Ureter (tissue), 1 donor: ENCODE measurements at places on chromosomes 13 and 19. TPM values are rescaled to one million over a fixed set of nuclear protein-coding genes. Genes with fewer than 3 reads are reported as not detected.

The LINGO3 gene
- total RNA-seq: not detected

The NPAS1 gene
- not detected for total RNA-seq

The SERPINE3 gene
- total RNA-seq: 0.31 TPM

The LGALS7B gene
- not detected for total RNA-seq

DNA sequence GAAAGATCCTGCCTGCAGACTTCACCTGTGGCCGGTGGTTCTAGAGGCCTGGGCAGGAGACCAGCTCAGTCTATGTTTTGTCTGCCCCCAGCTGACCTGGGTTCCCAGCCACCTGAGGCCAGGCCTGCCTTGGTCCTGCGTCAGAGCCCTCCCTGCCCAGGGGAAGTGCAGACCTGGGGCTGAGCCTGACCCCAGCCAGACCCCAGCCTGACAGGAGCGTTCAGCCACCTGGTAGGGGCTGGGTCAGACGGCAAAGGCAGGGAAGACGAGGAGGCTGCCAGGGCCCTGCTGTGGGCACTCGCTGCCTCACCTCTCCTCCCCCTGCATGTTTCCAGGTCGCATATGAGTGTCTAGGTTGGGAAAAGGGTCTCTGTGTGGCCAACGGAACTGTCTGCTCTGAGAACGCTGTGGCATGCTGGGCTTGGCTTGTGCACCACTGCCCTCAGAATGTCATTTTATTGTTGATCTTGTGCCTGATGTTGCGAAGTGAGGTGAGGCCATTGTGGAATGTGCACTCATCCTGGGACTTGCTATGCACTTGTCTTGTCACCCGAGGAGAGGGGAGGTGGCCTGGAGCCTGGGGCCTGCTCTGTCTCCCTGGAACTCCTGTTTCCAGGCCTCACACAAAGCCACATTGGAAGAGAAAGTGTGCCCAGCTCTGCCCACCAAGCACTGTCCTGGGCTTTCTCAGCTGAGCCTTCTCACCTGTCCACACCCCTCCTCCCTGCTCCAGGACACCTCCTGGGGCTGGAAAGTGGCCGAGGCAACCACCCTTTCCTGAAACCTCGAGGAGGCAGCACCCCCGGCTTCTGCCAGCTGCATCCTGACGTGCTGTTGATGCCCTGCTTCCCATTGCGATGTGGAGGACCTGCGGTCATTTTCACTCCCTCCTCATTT is 15.2 kb upstream of the MCF2L start:
- DNase-seq: no peak

DNA sequence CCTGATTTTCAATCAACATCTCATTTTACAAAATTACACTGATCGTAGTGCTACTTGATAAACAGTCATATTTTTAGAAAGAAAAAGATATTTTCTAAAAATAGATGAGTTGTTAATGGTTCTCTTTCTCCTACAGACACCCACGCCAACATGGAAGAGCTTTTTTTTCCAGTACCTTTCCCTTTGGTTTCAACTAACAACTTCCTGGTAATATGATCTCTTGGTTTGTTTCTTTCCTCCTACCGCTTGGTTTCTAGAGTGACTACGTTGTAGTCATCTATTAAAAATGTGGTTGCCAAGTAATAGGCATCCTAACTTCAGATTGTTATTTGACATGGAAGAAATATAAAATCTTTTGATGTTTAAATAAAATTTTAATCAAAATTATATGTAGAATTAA is 189.0 kb downstream of the LACC1 start:
- no peak for DNase-seq

The CGB3 gene
- not detected for total RNA-seq

GRCh38 chr19:5504114-5504513 is 48.9 kb downstream of the ZNRF4 start:
- DNase-seq: no peak

The ZNF471 gene
- total RNA-seq: 10.6 TPM

DNA sequence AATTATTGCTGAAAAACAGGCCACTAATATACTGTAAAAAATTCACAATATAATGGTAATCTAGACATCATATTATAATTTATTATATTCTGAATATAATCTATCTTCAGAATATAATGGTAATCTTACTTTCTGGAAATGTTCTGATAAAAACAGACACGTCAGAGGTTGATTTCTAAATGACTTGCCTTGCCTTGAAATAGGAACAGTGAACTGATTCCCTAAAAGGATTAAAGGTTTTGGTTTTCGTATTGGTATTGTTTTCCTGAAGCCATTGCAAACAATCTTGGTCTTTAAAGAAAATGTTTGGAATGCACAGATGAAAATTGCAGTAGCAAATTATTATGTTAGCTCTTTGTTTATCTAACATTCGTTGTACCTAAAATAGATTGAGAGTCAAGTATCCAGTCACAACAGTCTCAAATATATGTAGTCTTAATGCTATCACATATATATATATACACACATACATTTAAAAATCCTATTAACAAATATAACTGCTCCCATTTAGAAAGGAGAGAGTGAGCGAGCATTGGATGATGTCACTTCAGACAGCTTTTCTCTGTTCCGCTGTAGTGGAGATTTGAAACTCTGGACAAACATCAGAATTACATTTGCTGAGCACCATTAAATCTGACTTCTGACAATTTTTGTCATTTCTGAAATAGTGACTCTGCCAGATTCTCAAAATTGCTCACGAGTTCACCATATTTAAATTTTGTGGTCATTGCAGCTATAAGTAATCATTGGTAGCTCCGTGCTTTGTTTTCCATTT is 1.7 kb downstream of the ITM2B start:
- DNase-seq: no peak

DNA sequence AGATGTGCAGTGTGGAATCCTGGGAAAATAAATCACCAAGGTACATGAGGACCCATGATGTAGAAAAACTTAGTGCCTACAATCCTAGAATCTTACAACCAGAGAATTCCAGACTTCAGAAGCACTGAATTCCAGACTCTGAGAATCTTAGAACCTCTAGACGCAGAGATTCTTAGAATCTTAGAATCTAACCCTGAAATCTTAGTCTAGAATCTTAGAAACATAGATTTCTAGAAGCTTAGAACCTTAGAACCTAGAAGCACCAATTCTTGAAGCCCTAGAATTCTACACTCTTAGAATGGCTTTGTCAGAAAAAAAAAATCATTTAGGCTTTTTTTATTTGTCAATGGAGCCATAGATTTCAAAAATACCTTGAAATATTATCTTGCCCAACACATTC is 6.0 kb downstream of the CEACAM16 start:
- no peak for DNase-seq

GRCh38 chr13:91372911-91373310 is 25.4 kb downstream of the MIR17HG start:
- DNase-seq: no peak

- no peak for DNase-seq
Measured at GRCh38 chr19:33000910-33001309, 28.9 kb downstream of the FAAP24 start.

The PNMA8C gene
- total RNA-seq: 0.23 TPM

- no peak for DNase-seq
Measured at GRCh38 chr19:40807147-40808020, 8.4 kb downstream of the EGLN2 start.

The C3 gene
- total RNA-seq: 718 TPM

DNA sequence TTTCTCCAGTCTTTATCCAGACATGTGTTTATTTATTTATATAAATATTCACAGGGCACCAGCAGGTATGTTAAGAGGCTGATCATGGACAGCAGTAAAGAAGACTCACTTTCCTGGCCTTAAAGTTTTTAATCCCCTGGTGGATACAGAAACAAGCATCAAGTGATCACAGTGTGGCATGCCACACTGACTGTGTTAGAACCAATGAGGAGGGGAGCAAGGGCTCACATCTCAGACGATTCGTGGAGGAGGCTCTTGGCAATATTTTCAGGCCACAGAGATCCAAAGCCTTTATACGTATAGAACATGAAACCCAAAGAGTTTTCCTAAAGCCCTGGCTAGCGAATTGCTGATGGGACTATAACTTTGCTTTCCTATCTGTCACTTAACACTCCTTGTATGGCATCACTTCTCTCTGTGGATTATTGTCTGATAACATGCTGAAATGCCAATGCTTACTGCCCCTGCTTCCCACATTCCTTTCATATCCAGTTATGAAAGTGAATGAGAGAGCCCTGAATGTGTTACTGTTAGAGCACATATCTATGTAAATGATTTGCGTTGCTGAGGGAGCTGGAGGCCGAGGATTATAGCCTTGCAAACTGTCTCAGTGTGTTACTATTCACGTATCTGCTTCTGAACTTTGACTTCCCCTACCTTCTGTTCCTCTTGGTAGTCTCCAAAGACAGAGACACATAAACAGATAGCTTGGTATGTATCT is 37.6 kb downstream of the POLR1D start:
- DNase-seq: no peak

The RNF113B gene
- not detected for total RNA-seq

The FGF22 gene
- total RNA-seq: 0.29 TPM

DNA sequence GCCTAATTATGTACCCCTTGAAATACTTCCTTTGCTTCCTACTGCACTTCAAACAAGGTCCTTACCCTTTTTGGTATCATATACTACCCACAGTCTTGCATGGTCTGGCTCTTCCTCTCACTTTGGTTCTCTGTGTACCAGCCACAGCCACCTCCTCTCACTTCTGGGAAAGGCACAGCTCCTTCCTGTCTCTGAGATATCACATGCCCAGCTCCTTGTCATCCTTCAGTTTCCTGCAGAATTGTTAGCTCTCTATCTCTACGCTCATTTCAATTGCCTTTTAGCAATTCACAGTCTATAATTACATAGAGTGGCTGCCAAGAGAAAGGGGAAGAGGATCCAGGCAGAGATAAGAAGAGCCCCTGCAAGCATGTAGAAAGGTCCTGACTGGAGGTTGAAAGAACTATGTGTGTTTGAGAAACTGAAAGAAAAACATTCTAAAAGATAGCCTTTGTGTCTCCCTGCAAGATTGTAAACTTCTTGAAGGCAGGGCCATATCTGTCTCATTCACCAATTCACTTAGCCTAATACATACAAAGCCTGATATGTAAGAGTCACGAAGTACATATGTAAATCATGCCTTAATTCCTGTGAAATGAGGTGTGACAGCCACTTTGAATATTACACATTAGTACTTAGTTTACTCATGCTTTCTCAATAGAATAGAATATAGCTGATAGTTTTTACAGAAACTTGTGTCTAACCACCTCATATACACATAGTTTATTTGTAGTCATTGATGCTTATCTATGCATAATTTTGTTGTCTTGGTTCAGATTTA is 933.1 kb downstream of the DIAPH3 start:
- no peak for DNase-seq

GRCh38 chr19:19279062-19279612 is 6.0 kb upstream of the TM6SF2 start:
- no peak for DNase-seq

- no peak for DNase-seq
Measured at GRCh38 chr19:18733196-18733647, 49.7 kb downstream of the CRTC1 start.

The EXOSC5 gene
- 21.6 TPM for total RNA-seq

DNA sequence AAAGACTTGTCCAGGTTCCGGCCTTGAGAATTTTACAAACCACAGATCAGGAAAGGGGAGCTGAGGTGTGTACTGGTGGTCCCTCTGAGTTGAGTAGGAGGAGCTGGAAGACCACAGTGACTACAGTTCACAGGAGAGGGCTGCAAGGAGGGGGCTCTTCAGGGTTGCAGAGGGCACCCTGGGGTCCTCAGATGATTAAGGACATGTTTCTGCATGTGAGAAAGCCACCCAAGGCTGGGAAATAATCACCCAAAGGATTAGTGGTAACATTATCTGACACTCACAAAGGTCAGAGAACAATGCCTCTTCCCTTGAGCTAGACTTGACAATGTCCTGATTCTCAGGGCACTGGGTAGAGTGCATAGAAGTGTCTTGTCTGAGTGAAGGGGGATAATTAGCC is 540.4 kb downstream of the IRS2 start:
- no peak for DNase-seq

The KLK13 gene
- total RNA-seq: not detected

DNA sequence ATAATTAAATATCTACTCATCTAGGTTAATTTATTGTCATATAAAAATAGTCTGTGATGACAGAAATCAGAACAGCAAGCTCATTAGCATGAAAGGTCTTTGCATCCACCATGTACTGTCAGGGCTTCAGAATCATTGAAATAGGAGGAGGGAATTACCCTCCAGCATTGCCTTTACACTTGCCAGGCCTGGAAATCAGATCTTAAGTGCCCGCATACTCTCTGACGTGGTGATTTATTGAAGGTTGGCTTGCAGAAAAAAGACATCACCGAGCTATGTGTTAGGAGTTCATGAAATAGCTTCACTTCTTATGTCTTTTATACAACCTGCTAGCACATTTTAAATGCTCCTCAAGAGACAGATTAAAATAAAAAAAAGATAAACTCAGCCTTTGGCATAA is 661.7 kb upstream of the SLITRK1 start:
- no peak for DNase-seq

DNA sequence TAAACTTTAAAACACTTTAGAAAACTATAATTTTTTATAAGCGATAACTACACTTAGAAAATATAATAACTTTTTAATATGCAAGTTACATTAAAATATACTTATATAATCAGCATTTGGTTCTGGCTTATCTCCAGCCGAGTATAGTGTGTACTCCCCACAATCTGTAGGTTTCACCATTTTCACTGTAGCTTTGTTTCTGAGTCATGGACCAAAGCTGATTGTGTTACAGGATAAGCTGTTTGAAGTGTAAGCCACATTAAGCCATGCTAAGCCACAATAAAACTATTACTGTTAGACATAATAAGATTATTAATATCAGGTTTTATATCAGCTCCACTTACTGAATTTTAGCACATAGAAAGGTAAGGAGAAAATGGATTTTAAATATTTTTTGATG is 43.8 kb downstream of the CCDC122 start:
- DNase-seq: no peak

DNA sequence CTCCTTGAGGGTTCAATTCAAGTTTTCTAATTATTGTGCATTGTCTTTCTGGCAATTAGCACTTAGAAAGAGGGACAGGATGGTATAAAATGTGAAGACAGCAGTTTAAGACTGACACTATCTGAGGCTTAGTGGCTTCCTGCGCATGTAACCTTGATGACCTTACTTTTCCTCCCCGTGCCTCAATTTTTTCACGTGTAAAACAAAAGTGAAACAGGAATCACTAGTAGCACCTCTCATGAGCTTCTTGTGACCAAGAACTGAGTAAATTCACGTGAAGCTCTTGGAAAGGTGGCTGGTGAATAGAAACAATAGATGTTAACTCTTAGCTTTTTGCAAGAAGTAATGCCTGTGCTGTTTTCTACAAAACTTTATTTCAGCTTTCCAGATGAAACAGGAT is 233.9 kb downstream of the LMO7 start:
- no peak for DNase-seq

GRCh38 chr13:33115274-33115673 is 99.1 kb downstream of the KL start:
- DNase-seq: no peak

DNA sequence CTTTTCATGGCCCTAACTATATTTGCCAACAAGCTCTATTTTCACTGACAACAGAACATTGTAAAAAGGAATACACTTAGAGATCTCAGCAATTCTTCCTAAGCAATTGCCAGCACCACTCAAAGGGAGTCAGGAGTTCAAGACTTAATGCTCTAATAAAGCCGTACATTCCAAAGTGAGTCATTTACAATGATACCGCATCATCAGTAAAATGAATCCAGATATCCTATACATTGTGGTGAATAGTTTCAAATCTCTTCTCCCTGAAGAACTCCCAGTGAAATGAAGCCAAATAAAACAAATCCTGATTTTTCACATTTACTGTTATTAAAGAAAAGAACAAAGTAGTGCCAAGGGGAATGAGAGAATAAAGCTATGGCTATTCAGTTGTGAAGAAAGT is 2898.7 kb upstream of the PCDH20 start:
- no peak for DNase-seq
